ENCODE measurements at places on chromosomes 11 and 22.

DNA sequence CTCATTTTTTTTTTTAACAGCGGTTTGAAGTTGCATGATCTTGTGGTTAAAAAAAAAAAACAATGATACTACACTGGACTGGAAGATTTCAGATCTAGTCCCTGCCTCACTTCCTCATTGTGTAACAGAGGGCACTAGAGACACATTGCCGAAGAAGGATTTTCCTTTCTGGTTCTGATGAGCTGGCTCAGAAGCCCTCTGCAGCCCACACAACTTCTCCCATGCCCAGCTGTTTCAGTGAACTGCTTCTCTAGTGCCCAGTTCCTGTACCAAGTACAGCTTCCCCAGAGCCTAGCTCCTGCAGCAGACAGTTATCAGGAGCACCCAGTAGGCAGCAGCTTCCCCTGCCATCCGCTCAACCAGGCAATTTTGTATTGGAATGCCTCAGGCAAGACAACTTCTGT, 29.5 kb upstream of the ANO5 start:
- DNase-seq: no peak

GRCh38 chr22:47300698-47301405, 538.4 kb downstream of the TBC1D22A start:
- DNase-seq: no peak

DNA sequence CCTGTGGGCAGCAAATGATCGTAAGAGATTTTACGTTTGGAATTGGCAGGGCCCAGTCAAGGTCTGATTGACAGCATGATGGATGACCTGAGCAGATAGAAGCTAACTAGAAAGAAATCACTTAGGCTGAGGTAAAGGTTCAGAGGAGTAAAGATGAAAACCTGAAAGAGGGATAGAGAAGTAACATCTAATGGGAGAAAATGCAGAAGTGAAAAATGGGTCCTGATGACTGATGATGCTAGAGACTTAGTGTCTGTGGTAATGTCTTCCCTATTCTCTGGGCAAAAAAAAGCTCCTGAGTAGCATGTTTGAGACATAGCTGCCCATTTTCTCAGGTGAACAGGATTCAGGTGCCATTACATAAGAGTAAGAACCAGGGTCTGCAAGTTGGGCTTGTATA, 628.8 kb upstream of the ANO5 start:
- DNase-seq: no peak

DNA sequence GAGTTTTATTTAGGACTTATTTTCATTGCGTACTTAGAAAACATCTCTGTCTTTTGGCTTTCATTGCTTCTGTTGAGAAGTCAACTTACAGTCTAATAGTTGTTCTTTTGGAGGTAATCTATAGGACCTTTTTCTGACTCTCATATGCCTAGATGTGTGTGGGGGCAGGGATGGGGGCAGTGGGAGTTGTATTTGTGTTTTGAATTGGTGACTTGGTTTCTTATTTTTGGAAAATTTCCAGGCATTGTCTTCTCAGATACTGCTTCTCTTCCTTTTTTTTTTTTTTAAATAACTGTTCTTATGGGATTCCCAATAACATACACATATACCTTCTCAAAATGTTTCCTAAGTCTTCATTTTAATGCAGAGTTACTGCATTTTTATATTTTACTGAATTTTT, 58.0 kb downstream of the FAR1 start:
- DNase-seq: no peak

DNA sequence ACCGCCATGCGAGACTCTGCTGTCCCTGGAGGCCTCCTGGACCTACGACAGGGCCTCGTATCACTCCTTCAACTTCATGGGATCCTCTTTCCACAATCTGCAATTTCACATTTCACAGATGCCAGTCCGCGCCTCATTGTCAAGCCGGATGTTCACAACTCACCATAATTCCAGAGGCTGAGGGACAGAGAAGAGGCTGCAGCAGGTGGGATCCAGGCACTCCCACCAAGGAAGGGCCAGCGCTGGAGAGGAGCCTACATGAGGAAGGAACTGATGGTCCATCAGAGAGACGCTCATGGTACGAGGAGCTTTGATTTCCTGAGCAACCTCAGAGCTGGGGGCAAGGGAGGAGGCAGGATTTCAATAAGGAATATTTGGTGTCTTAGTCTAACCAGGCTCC, 495.0 kb downstream of the BRD1 start:
- DNase-seq: no peak

DNA sequence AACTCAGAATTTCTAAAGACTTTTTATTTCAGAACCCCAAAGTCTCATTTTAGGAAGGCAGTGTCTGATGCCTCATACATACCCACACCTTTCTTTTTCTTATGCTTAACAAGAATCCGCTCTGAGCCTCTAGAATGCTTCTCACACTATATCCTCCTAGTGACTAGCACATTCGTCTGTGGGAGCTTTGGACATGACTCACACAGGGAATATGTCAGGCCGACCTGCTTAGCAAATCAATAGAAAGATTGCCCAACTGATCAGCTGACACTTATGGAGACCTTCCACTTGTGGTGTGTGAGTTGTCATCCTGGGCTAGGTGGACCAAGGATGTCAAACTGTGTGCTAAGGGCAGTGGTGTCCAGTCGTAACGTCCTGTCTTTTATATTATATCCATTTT, 129.9 kb upstream of the TTC12 start:
- DNase-seq: no peak

DNA sequence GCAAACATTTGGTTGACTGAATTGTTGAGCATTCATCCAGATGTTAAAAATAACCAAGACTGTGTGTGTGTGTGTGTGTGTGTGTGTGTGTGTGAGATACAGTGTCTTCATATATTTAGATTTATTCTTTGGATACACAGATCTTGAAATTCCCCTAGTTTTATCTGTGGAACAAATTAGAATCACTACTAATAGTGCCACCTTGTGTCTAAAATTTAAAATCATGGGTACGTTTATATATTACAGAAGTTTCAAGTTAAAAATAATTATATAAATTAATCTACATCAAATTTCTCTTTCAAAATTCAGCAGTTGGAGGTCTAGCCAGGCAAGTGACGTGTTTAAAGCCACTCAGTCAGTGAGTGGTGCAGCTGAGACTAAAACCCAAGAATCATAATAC, 1566.2 kb upstream of the TENM4 start:
- DNase-seq: no peak

- DNase-seq: no peak
Observed at GRCh38 chr11:32316232-32316631, 119.1 kb downstream of the WT1 start.
